NCI-H1092 treated with DMSO at 0.1 percent for 48 hours (cell line): ENCODE measurements at places on chromosomes 4 and X.
A peak's percentile ranks its signal among the peaks of the same experiment; 100 is the strongest.

- peak; percentile 81 for DNase-seq
Observed at GRCh38 chrX:11143931-11144678, 33.0 kb downstream of the HCCS start.

DNA sequence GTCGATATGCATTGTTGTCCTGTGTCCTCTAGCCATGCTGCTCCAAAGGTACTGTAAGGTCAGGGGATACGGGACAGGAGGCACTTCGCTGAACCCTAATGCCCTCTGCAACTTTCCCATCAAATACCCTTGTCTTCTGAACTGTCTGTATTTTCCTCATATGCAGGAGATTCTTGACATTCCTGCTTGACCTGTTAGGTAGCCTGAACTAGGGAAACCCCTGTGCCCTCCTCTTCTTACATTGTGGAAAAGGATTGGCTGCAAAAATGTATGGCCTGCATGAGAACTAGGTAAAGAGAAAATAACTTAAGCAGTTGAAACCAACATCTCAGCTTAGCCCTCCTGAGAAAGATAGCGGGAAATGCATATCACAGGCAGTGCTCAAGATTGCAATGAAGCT lies 11.4 kb downstream of the RTL8B start:
- DNase-seq: no peak

- no peak for DNase-seq
Observed at GRCh38 chr4:1204828-1205585, 32.6 kb upstream of the SPON2 start.

DNA sequence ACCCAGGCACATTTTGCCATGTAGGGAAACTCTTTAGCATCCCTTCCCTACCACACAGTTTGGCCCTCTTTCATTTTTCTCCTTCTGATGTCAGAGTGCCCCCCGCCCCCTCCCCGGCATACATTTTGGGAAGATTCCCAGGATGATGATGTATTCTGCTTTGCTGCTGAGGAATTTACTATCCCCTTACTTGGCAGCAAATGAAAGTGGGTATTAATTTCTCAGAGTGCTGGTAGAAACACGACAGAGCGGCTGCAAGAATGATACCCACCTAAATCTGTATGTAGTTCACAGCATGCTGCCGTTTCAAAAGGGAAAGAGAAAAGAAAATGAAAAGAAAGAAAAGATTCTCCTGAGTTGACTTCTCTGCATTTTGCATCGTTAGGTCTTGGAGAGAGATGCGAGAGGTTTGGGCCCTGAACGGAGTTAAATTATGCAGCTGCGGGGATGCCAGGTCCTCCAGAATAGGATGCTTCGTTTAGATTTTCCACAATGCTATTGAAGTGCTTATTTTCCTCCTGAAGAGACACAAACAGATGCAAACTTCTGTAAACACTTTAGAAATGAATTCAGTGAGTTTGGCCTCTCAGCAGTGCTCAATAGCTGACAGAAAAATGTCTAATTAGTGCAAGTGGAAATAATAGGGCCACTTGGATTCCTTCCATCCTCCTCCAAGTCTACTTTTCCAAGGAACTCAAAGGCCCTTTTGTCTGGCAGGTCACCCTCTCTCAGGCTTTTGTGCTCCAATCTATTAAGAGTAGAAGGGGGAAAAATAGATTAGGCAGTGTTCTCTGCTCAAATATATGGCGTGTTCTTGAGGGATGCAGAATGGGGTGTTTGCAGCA lies 106.2 kb downstream of the ALPK1 start:
- DNase-seq: no peak
